ENCODE measurements at places on chromosomes 4 and X.

DNA sequence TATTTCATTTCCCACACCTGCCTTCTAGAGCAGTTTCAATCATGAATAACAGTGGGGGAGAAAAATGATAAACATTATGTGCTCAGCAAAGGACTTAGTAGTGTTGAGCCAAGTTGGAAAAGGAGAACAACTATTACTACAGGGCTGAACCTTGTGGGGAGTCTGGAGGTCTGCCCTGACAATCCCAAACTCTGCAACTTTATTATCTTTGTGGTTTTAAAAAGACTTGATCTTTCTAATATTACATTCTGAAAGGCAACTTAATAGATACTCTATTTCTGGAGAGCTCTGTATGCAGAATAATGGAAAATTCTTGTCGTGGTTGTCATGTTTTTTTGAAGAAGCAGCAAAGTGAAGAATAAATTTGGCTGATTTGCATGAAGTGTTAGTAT lies 116.1 kb downstream of the SPCS3 start:
- DNase-seq: no peak

DNA sequence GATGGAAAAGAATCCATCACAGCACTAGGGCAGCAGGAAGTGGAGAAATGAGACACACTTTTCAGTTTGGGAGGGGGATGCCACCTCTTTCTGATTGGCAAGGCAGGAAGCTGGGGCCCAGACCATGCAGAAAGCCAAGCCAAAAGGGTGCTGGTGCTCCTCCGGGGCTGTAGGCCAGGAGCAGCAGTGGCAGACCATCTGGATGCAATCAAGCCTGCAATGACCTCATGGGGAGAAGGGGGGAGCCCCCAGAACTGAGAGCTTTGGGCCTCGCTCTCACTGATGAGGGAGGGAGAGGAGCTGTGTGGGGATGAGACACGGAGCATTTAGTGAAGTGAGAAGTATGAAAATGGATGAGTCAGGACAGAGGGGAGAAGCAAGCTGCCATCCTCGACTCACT lies 141.3 kb upstream of the NALF2 start:
- DNase-seq: no peak

GRCh38 chrX:119895843-119896326 lies at the start of gene AKAP14:
Gene AKAP14 (plus strand): TSS chrX:119895893. CDS start chrX:119903224, 7,331 bp downstream.
- no peak for DNase-seq

DNA sequence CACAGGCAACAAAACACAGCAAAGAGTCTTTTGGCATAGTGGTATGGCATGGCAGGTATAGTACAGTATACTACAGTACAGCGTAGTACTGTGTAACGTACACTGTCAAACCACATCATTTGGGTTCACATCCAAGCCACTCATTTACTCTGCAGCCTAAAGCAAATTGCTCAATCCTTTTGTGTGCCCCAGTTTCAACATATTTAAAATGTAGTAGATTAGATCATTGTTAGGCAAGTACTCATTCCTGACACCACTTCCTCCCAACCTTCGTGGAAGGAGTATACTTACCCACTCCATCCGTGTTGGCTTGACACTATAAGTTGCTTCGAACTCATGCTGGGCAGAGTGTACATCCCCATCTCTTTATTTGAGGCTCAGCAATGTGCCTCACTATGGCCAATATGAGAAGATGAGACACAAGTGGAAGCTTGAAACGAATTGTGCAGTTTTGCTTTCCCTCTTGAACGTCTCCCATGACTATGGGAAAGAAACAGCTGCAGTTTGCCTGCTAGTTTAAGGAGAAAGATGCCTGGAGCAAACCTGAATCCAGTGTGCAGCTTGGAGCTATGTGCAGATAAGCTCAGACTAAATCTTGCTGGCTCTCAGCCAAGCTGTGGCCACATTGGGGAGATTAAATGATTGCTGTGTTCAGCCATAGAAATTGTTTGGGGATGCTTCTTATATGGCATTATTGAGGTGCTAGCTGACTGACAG lies 85.7 kb upstream of the TBL1X start:
- DNase-seq: no peak
